ENCODE measurements at places on chromosomes 16 and 17. TPM values are rescaled to one million over a fixed set of nuclear protein-coding genes. Genes with fewer than 3 reads are reported as not detected.

CCL1 gene
- not detected for total RNA-seq

SNX20 gene
- not detected for total RNA-seq

NOD2 gene
- 5.6 TPM for total RNA-seq

GIT1 gene
- 43.2 TPM for total RNA-seq

CD300LB gene
- total RNA-seq: not detected
